Natural killer cell (primary cell): ENCODE measurements at places on chromosomes 4 and X. TPM values are rescaled to one million over a fixed set of nuclear protein-coding genes. Genes with fewer than 3 reads are reported as not detected.

DNA sequence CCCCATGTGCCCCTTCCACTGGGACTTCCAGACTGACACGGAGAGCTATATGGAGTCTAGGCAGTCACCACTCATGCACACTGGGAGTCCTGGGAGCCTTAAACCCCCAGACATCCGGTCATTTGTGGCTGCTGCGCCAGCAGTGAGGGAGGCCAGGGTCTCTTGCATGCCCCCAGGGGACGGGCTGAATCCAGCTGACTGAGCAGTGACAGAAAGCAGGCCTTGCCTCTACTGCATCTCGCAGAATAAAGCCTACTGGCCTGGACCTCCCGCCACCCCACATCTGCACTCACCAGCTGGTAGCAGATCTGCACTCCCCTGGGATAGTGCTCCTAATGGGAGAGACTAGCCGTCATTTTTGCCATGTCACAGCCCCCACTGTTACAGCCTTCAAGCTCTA lies 1234.2 kb downstream of the FAM133A start:
- H3K27me3 ChIP-seq: no peaks in the 10 kb centered on the region
- H3K36me3 ChIP-seq: no peaks in the 10 kb centered on the region
- H3K27ac ChIP-seq: no peak overlapping the region
- no peak overlapping the region for H3K4me3 ChIP-seq

- H3K4me3 ChIP-seq: no peak overlapping the region
- H3K4me1 ChIP-seq: peaks cover 3% of the 10 kb centered on the region
- no peak overlapping the region for H3K27ac ChIP-seq
- no peaks in the 10 kb centered on the region for H3K36me3 ChIP-seq
- DNase-seq: no peak
Measured at GRCh38 chrX:103529550-103529949, 10.3 kb upstream of the RAB40A start.

GRCh38 chr4:37889849-37890800 lies 759 bp upstream of the TBC1D1 start:
- no peaks in the 10 kb centered on the region for H3K27me3 ChIP-seq
- DNase-seq: peak; percentile 29
- peak overlapping the region; percentile 10 for H3K27ac ChIP-seq
- no peaks in the 10 kb centered on the region for H3K36me3 ChIP-seq

OCIAD1 gene
- total RNA-seq: 93.7 TPM

ANKRD37 gene
- total RNA-seq: 13.1 TPM

DNA sequence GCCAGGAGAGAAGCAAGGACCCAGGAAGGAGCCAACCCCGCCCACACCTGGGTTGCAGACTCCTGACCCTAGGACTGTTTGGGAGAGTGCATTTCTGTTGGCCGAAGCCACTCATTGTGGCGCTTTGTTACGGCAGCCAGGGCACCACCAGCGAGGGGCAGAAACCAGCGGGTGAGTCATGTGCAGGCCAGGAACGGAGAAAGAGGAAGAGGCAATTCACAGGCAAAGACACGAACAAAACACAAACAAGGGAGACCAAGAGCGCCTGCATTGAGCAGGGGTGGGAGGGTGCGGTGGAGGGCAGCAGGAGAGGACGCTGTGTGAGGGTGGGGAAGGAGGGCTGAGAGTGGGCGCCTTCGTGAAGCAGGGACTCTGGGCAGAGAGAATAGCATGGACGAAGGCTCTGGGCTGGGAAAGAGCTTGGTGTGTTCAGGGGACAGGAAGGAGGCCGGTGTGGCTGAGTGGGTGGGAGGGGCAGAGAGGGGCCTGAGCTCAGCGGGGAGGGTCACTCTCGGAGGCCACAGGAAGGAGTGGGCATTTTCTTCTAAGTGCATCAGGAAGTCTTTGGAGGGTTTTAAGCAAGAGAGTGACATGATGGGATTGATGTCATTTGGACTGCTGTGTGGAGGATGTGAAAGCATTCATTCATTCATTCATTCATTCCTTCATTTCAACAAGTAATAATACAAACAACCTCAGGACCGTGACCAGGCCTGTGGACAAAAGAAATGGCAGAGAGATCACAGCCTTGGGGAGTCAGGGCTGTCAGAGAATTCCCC lies 12.2 kb upstream of the WFS1 start:
- DNase-seq: no peak
- no peak overlapping the region for H3K4me3 ChIP-seq
- no peak overlapping the region for H3K27ac ChIP-seq
- peaks cover 7% of the 10 kb centered on the region for H3K4me1 ChIP-seq
- peaks cover 6% of the 10 kb centered on the region for H3K27me3 ChIP-seq

SHROOM2 gene
- not detected for total RNA-seq

DNA sequence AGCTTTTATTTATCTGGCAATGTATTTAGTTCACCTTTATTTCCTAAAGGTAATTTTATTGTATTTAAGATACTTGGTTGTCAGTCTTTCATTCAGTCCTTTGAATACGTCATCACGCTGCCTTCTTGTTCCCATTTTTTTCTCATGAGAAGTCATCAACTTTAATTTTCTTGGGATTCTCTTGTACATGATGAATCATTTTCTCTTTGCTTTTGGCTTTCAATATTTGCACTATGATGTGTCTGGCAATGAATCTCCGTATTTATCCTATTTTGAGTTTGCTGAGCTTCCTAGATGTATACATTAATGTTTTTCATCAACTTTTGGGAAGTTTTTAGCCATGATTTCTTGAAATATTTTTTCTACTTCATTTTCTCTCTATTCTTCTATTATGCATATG lies 28.4 kb downstream of the CLDN2 start:
- no peaks in the 10 kb centered on the region for H3K27me3 ChIP-seq
- H3K4me3 ChIP-seq: no peak overlapping the region
- H3K4me1 ChIP-seq: no peaks in the 10 kb centered on the region
- no peak overlapping the region for H3K27ac ChIP-seq
- DNase-seq: no peak

GRCh38 chr4:145496292-145496691 lies 14.6 kb downstream of the SMAD1 start:
- DNase-seq: no peak
- H3K4me3 ChIP-seq: no peak overlapping the region
- H3K36me3 ChIP-seq: no peaks in the 10 kb centered on the region
- no peaks in the 10 kb centered on the region for H3K27me3 ChIP-seq
- no peak overlapping the region for H3K27ac ChIP-seq

POU4F2 gene
- total RNA-seq: not detected
